ENCODE measurements at places on chromosomes 11 and 22.
A peak's percentile ranks its signal among the peaks of the same experiment; 100 is the strongest.

GRCh38 chr22:36293606-36294292, 40.8 kb downstream of the APOL1 start:
- DNase-seq: no peak

- DNase-seq: no peak
These were observed 127.4 kb downstream of the SLC17A6 start for GRCh38 chr11:22465620-22466019.

DNA sequence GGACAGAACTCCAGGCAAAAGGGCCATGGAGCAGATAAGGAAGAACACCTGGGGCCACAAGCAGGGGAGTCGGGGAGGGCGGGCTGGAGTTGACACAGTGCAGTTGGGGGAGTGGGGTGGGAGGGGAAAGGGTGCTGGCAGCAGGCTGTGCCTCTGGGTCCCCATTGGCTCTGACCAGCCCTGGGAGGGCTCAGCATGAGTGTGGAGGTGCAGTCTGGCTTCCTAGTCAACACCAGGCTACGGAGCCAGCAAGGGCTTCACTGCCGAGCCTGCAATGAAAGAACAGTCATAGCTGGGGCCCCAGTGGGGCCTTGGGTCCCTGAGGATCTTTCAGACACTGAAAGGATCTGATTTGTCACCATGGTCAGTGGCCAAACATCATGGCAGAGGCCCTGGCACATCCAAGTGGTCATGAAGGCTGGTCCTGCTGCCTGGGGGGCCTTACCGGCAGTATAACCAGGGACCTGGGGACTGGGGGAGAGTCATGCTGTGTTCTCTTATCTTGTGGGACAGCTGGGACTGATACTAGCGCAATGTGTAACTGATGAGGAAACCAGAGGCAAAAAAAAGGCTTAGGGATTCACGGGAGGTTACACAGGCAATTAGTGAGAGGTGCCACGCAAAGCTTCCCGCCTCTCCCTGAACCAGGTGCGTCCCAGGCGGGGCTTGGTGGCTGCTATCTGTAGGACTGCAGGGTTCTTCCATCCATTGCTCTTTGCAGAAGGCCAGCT, 11.6 kb downstream of the SLC37A2 start:
- peak; percentile 54 for DNase-seq

- no peak for DNase-seq
These were observed 16.4 kb upstream of the KDM2A start for GRCh38 chr11:67102664-67103063.

DNA sequence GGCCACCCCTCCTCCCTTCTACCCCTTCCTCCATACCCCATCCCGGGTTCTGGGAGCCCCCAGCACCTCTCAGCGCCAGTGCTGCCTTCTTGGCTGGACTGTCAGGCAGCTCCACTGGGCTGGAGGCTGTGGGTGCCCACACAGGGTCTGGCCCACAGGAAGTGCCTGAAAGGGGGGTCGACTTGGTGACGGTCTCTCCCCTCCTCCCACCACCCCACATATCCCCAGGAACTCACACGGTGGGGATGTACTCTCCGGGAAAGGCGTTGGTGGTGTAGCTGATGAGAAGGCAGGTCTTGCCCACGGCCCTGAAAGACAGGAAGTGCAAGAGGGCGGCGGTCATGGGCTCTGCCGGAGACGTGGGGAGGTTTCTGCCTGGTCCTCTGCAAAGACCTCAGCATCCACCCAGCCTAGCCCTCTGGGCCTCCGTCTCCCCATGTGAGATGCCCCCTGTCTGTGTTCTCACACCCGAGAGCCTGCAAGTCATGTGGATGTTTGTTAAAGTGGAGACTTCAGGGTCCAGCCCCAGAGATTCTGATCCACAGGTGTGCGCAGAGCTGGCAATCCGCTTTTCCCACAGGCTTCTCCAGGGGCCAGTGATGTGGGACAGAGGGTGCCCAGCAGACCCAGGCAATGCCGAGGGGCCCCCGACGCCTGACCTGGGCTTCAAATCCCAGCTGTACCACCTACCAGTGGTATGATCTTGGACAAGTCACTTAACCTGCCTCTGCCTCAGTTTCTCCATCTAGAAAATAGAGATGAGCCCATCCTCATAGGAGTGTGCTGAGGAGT, 2.5 kb downstream of the RAC2 start:
- DNase-seq: no peak

DNA sequence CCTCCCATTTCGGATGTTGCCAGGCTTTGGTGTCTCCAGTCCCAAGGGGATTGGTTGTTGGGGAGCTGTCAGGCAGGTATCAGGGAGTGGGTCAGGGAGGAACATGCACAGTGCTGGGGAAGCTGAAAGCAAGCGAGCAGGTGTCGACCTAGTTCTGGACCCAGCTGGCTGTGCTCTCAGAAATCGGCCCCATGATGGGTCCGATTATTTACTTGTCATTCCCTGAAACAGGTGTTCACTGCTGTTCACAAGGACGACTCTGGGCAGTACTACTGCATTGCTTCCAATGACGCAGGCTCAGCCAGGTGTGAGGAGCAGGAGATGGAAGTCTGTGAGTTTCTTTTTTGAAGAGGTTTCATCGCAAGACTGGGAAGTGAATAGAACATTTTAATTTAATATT, 76.8 kb downstream of the JAM3 start:
- no peak for DNase-seq

DNA sequence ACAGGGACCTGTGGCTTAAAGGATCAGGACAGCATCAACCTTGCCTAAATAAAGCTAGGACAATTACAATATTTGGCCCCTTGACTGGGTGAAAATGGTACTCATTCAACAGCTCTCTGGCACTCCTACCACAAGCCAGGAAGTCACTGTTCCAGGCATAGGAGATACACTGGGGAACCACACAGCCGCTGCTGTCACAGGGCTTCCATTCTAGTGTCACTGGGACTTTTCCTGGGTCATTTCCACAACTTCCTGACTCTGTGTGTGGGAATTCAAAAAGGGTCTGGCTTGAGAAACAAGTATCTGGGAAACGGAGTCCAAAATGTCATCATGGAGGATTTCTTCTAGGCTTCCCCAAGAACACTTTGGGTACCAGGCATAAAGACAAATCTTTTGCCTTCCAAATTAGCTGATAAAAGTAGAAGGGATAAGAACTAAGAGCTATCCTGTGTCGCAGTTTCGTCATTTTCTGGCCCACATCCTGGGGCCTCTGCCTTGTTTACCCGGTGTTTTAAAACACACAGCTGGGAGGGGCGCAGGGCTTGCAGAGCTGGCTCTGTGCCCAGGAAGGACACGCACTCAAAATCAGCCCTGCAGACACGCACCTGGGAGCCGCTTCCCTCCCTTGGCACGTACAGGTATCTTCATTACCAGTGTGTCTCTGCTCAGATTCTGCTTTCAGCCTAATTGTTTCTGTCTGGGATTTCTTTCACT, 38.0 kb downstream of the TMEM45B start:
- DNase-seq: peak; percentile 34

DNA sequence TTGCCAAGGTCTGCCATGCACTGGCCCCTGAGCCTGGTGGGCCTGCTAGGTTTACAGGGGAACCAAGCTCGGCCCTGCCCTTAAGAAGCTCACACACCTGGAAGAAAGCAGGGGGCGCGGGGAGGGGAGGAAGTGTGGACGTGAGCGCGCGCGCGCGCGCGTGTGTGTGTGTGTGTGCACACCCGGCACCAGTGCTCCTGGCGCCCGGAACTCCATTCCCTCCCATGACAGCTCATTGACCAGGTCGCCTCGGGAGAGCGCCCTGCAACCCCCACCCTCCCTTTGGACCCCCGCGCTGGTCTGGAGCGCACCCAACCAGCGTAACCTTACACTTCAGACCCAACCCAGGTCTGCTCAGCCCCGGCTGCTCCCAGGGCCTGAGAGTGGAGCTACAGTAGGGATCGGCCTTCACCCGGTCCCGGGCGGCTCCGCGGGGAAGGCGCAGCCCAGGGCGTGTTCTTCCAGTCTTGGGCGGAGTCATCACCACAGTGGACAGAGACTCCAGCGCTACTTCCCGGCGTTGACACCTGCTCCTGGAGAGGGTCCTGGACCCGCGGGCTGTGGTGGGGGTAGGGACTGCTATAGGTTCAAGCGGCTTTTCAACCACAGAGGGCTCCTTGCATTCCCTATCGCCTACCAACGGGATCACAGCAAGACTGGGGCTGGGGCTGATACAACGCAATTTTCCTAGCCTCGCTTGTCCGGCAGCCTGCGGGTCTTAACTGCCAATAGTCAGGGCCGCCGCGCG, 1.5 kb downstream of the GALNT18 start:
- peak; percentile 44 for DNase-seq

All from Caco-2 (cell line).